ENCODE measurements at places on chromosomes 7 and 10.

DNA sequence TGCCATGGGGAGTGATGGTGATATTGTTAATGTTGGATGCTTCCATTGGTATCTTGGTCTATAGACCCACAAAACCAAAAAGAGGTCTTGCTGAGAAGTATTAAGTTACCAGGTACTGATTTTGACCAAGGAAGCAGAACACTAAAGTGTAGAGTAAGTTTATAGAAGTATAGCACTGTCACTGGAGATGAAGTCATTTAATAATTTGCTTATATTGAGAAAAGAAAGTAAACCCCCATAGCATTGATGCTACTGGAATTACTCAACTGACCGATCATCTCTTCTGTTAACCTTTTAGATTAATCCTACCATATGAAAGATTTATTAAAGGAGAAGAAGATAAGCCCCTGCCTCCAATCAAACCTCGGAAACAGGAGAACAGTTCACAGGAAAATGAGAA lies 183.2 kb downstream of the RTKN2 start:
- DNase-seq, result no peak

GRCh38 chr10:130456616-130457015 lies 320.4 kb downstream of the GLRX3 start:
- DNase-seq, result no peak

DNA sequence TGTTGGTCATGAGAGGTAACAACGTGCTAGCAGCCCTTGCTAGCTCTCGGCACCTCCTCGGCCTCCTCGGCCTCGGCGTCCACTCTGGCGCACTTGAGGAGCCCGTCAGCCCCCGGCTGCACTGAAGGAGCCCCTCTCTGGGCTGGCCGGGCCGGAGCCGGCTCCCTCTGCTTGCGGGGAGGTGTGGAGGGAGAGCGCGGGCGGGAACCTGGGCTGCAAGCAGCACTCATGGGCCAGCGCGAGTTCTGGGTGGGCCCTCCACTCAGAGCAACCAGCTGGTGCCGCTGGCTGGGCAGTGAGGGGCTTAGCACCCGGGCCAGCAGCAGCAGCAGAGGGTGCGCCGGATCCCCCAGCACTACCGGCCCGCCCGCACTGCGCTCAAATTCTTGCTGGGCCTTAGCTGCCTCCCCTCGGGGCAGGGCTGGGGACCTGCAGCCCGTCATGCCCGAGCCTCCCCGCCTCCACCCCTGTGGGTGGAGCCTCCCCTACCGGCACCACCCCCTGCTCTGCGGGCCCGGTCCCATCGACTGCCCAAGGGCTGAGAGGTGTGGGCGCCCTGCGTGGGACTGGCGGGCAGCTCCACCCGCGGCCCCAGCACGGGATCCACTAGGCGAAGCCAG lies 96.1 kb downstream of the PAXIP1 start:
- DNase-seq, result no peak

GRCh38 chr7:89027781-89028180 lies 232.2 kb upstream of the TEX47 start:
- no peak for DNase-seq

DNA sequence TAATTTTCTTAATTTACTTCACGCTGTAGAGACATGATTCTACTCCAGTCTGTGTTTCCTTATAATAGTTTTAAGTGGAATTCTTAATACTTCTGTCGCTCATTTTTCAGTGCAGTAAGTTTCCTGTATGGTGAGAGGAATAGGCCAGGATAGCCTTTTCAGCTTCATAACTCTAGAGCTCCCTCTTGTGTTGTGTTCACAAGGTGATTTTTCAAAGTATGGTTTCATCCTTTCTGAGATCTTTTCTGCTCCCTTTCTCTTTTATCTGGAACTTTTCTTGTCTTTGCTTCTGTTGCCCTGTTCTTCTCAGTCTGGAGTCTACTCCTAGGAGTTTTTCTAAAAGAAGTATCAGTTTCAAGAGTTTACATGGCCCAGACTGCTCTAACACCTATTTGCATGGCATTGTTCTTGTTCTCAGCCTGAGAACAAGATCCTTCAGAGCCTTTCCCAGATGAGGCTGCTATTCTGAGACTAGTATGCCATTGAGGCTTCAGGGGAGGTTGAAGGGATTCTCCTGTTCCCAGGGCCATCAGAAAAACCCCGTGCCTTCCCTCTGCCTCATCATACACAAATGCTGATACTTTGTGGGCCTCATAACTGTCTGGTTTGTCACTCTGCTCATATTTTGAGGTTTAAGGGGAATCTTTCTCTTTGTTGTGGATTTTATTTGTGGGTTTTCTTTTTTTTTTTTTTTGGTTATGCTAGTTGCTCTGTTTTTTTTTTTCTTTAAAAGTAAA lies 21.8 kb downstream of the NET1 start:
- DNase-seq, result no peak

GRCh38 chr7:117656806-117657205 lies 177.0 kb downstream of the CFTR start:
- DNase-seq, result no peak

DNA sequence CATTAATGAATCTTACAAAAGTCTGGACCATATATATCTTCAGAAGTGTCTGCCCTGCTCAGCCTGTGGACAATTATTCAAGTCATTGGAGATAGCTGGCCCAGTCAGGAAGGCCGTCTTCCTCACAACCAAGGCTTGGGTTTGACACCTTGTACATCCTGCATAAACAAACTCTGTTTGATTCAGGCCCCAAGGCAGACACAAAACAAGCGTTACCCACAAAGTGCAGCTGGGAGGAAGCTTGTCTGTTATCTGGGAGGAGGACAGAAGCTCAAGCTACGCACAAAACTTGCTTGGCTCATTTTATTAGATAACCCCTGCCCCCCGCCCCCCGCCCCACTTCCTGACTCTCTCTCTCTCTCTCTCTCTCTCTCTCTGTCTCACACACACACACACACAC lies 166.9 kb upstream of the WDR11 start:
- DNase-seq, result no peak

GRCh38 chr10:118594392-118595063 lies 920 bp downstream of the PRLHR start:
- peak; percentile 5 for DNase-seq

DNA sequence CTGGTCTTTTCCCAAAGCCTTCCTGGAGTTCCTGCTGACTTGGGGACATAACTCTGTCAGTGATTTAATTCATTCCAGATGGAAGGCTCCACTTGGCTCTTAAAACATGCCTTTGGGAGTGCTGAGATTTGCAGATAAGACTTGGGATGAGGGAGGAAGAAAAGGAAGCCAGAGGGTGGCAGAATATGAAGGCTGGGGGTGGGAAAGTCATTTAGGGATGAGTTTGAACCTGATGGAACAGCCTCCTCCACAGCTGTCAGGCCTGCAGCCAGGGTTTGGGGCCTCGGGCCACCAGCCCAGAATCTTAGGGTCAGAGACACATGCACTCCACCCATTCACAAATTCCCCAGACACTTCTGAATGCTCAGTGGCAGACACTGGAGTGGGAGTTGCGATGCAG lies 28.4 kb upstream of the EIF5AL1 start:
- no peak for DNase-seq

GRCh38 chr7:142476077-142476476 lies 218.2 kb upstream of the PRSS58 start:
- DNase-seq, result no peak

GRCh38 chr7:17870406-17870805 lies 69.9 kb downstream of the SNX13 start:
- DNase-seq, result no peak

GRCh38 chr7:84159435-84159834 lies 35.2 kb downstream of the SEMA3A start:
- no peak for DNase-seq

DNA sequence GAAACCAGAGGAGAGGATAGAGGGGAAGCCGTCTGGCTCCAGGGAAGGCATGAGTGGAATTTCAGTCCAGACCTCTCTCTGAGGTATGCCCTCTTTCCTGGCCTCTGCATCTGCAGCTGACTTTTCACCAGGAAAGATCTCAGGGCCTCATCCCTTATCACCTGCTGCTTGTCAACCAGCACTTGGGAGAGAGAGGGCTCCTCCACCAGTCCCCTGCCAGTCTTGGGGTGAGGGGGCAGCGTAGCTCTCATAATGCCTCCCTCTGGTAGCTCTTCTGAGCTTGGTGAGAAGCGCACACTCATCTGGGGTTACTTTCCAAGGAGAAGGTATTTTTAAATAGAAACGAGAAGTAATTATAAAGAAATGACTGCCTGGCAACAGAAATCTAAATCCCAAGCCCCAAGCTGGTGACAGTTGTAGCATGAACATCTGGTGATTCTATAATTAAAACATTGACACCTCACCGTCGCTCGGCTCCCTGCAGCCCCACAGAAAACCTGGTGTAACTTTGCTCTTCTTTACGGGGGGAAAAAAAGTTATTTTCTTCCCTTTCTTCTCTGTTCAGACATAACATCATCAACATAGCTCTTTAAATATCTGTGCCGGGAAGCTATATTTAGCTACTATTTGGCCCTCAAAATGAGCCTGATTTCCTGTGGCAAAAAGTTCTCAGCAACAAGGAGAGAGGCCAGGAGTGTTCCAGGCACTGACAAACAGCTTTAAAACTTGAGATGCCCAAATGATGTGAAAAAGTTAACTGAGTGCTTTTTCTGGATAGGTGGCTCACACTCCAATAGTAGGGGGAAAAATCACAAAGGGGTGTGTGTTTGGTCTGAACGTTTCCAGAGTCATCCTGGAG lies 26.9 kb downstream of the HIP1 start:
- no peak for DNase-seq

DNA sequence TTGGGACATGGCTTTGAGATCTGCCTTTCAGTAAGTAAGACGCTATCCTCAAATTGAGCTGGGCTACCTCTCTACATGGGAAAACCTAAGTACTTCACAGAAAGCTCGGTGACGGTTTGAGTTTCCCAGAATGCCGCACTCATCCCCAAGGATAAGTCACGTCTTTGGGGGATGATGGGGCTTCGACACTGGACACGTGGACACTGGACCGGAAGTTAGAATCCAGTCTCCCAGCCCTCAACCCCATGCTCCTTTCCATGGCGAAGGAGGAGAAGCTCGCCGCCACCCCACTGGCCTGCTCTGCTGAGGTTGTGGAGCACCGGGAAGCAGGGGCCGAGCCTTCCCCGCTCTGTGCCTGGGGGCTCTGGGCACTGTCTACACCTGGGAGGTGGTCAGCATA lies 27.5 kb downstream of the PTPRE start:
- no peak for DNase-seq

- DNase-seq, result no peak
These were observed 2.2 kb upstream of the TSPAN12 start for GRCh38 chr7:120860156-120860555.

DNA sequence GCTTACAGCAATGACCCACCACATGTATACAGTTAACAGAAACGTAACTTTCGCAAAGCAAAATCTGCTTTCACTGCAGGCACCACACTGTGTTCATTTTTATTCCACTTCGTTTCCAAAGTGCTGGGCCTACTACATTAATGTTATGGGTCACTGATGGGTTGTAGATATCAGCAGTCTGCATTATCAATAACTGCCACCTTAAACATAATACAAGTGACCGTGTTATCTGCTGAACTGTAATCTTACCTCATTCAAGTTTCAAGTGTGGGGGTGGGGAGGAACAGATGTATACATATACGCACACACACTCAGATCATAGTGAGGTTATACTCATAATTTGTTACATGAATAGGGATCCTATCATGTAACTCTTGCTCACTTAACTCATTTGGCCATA lies 21.1 kb downstream of the RNF32 start:
- no peak for DNase-seq

- DNase-seq, result no peak
These were observed 55.0 kb downstream of the CDH23 start for GRCh38 chr10:71451754-71452153.

- DNase-seq, result no peak
These were observed 176.5 kb upstream of the INHBA start for GRCh38 chr7:41879403-41879802.

GRCh38 chr10:84743483-84743882 lies 415.1 kb downstream of the CCSER2 start:
- DNase-seq, result no peak

DNA sequence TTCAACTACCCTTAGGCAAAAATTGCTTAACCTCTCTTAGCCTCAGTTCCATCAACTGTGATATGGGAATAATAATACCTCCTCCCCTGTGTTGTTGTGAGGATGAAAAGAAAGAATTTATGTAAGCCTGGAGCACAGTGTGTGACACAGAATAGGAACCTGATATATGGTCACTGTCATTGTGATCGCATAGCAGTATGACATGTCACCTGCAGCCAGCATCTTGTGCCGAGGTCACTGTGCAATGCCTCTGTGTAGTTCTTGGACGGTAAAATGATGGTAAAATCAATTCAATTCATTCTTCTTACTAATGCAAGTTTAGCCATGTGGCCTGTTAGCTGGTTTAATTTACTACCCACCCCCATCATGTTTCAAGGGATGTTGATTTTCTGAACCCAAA lies 54.6 kb upstream of the GPR158 start:
- no peak for DNase-seq

DNA sequence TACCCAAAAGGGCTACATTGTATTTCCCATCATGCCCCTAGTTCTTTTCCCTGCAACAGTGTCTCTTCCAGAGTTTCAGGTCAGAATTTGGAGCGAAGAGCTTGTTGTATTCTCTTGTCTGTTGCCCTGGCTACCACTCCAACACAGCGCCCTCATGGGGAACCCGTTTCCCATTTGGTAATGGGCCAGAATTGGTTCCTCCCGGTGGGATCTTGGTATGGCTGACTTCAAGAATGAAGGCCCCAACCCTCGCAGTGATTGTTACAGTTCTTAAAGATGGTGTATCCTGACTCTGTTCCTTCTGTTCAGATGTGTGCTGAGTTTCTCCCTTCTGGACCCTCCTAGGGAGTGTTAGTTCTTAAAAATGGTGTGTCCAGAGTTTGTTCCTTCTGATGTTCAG lies 110.5 kb upstream of the ZNF32 start:
- no peak for DNase-seq

GRCh38 chr10:43190775-43191174 lies 52.5 kb downstream of the CSGALNACT2 start:
- DNase-seq, result no peak

DNA sequence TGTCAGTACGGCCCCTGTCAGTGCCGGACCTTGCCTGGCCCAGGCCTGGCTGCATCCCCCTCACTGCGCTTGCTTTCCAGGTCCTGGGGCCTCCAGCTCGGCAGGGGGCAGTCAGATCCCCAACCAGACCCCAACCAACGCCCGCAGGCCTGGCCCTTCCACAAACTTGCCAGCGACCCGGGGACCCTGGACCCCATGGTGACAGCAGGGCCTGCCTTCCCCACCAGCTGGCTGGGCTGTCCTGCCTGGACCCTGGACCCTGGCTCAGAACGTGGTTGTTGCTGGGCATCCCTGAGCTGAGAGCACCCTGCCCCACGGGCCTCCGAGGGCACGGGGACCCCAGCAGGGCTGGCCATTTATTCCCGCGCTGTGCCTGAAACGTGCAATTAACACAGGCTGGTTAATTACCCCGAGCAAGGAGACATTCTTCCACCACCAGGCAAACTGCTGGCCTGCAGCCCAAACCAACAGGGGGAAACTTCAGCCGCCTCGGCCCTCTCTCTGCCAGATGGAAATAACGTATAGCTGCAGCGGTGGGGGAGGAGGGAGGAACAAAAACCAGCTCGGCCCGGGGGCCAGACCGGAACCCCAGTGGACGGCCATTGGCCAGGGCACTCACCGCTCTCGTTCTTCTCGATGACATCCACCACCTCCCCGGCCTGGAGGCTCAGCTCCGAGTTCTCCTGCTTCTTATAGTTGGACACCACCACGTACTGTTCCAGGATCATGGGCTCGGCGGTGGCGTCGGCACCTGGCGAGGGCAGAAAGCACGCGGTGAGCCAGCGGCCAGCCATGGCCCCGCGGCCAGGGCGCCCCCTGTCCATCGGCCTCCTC lies 167.1 kb downstream of the NEURL1 start:
- no peak for DNase-seq
